Fibroblast of the aortic adventitia (primary cell): ENCODE measurements at places on chromosomes 3 and 15. TPM values are rescaled to one million over a fixed set of nuclear protein-coding genes. Genes with fewer than 3 reads are reported as not detected.

The RLBP1 gene
- not detected in 2 replicates for total RNA-seq

DNA sequence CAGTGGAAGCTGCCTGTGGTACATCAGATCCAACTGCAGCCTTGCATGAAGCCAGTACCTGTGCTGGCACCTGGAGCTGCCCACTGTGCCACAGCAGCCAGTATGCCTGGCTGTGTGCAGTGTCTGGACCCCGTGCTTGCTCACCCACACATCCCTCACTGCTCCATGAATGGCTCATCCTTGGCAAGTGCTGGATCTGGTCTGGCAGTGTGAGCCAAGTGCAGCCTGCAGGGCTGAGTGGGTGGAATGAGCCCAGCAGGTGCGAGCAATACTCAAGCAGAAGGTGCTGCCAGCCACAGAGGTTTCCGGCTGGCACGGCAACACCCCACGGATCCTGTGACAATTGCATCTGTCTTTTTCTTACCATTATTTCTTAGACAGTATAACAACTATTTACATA, 488.2 kb upstream of the ROBO2 start:
- DNase-seq, result no peak

- DNase-seq, result no peak
Measured at GRCh38 chr3:29268651-29269050, 12.2 kb upstream of the RBMS3 start.

The CCR9 gene
- not detected in 2 replicates for total RNA-seq

DNA sequence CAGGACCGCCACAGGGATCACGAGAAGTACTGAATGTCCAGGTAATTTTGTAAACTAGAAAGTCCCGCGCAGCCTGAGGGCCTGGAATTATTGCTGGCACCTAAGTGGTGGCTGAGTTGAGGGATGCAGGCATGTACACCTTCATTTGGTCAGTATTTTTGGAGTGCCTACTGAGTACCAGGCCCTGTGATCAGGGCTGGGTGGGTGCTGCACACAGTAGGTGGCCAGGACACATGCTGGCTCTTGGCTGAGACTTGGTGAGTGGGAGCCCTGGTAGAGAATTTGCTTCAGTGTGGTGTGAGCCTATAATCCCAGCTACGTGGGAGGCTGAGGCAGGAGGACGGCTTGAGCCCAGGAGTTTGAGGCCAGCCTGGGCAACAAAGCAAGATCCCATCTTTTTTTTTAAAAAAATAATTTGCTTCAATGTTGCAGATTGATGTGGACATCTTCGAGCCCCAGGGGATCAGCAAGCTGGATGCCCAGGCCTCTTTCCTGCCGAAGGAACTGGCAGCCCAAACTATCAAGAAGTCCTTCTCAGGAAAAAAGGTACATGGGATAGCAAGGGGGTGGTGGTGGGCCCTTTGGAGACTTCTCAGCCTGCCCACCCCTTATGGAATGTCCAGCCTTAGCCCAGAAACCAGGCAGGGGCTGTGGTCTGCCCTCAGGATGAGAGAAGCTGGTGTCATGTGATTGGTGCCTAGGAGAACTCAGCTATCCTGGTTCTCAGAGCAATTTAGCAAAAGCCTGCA, 2.6 kb downstream of the ITIH1 start:
- DNase-seq, result no peak

DNA sequence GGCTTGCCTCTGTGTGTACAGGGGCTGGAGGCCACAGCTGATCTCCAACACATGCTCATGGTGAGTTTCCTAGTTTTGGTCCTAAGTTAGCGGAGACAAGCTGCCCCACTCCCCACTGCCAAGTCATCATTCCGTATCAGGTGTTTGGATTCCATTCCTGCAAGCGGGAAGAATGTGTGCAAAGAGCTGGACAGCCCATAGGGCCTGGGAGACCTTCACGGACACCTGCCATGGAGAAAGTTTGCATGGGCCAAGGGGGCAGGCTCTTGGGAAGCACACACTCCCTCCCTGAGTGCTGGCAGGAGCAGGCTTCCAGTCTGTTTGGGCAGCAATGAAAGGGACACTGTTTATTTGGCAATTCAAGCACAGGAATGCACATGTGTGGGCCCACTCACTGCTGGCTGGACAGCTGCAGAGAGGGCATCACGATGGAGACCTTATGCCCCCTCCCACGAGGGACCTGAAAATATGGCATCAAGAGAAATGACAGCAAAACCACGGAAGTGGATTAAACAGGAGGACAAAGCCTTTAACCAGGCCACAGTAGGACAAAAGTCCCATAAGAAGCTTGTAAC, 149.7 kb downstream of the KLF13 start:
- no peak for DNase-seq

GRCh38 chr3:194867270-194867983, 181.7 kb downstream of the FAM43A start:
- DNase-seq, result no peak

- peak; percentile 35 for DNase-seq
Measured at GRCh38 chr15:95857124-95857757, 473.3 kb upstream of the NR2F2 start.

DNA sequence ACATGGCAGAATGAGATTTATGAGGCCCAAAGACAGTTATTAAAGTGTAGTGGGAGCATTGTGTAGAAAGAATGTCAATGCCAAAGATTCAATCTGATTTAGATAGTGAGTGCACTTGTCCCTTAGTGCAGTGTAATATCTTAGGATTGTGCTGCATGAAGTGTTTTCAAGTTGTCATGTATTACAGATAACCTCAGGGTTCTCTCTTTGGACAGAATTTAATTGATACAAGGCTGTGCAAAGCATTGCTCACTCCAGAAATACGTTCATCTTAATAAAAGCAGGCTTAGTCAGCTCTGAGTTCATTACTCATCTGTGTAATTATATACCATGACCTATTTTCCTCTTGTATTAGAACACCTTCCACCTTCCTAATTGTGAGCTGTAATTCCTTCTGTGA, 16.0 kb upstream of the GPR171 start:
- peak; percentile 76 for DNase-seq
